PC-3 (cell line): ENCODE measurements at places on chromosomes 4 and X. TPM values are rescaled to one million over a fixed set of nuclear protein-coding genes. Genes with fewer than 3 reads are reported as not detected.

DNA sequence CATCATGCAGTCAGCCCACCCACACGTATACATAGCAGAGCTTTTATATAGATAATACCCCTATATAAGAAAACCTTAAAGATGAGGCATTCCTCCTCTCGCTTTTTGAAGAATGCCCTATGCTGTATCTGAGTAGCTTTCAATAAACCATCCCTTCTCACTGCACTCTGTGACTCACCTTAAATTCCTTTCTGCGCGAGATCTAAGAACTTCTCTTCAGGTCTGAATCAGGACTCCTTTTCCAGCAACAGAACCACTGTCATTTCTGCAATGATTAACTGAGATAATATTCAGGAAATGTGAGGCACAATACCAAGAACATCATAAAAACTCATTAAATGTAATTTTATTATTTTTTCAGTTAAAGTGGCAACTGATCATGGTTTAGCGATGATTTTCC is 76.4 kb upstream of the DCLK2 start:
- DNase-seq, result peak; percentile 24

GRCh38 chr4:35734381-35735098 is 509.8 kb downstream of the ARAP2 start:
- no peak for DNase-seq

Gene SMR3A
- not detected in 2 replicates for total RNA-seq

GRCh38 chr4:113495790-113496189 is 265.7 kb downstream of the CAMK2D start:
- no peak for DNase-seq

GRCh38 chr4:77451530-77451929 is 154.1 kb upstream of the CXCL13 start:
- peak; percentile 11 for DNase-seq

DNA sequence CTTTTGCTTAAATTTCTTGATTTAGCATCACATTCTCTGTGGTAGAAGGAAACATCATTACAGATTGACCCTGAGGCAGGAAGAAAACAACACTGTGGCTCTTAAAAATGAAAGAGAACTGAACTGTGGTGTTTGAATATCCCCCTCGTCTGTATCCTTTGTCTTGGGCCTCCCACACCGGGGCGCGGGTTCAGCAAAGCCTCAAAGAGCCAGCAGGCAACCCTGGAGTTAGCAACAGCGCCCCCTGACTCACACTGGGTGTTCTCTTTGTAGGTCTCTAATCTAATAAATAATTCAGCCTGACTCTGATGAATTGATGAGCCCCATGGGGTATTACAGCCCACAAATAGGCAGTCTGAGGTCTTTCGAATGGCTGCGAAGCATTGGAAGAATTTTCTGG is 46.1 kb upstream of the CTSO start:
- DNase-seq, result peak; percentile 10

GRCh38 chrX:41259516-41259915 is 74.4 kb upstream of the DDX3X start:
- no peak for DNase-seq

Gene IDUA
- 10.1 and 10.3 TPM in 2 replicates for total RNA-seq

Gene LINC00632
- 15.4 and 16.0 TPM in 2 replicates for total RNA-seq

GRCh38 chr4:6267573-6267972 is 2.1 kb upstream of the WFS1 start:
- no peak for DNase-seq

- no peak for DNase-seq
Measured at GRCh38 chr4:124596816-124597215, 115.7 kb downstream of the ANKRD50 start.

GRCh38 chr4:127364911-127365310 is 267.8 kb upstream of the INTU start:
- no peak for DNase-seq

GRCh38 chr4:67542076-67542475 is 3.2 kb downstream of the CENPC start:
- DNase-seq, result peak; percentile 73

DNA sequence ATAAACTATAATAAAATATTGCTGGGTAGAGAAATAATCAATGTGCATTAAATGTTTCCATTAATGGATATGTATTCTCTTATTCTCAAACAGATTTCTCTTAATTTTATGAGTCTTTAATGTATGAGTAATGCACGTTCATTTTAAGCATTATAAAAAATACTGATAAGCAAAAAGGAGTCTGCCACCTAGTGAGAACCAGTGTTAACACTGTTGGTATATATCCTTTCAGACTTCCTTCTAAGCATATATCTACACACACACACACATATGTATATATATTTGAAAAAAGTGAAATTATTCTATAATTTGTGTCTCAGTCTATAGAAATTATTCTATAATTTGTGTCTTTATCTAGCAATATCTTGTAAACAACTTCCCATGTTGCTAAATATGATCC is 49.9 kb upstream of the MTMR1 start:
- peak; percentile 42 for DNase-seq

DNA sequence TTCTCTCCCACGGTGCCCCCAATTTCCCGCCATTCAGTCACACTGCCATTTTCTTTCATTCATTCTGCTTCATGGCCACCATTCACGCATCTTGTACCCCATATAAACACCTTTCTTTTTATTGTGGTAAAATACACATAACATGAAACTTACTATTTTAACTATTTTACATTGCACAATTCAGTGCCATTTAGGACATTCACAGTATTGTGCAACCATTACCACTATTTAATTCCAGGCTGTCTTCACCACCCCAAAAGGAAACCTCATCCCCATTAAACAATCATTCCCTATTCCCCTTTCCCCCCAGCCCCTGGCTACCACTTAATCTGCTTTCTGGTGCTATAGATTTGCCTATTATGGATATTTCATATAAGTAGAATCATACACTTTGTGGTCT is 15.9 kb downstream of the SPACA5 start:
- DNase-seq, result no peak

GRCh38 chr4:136495076-136495475 is 1037.2 kb downstream of the PCDH18 start:
- DNase-seq, result no peak

DNA sequence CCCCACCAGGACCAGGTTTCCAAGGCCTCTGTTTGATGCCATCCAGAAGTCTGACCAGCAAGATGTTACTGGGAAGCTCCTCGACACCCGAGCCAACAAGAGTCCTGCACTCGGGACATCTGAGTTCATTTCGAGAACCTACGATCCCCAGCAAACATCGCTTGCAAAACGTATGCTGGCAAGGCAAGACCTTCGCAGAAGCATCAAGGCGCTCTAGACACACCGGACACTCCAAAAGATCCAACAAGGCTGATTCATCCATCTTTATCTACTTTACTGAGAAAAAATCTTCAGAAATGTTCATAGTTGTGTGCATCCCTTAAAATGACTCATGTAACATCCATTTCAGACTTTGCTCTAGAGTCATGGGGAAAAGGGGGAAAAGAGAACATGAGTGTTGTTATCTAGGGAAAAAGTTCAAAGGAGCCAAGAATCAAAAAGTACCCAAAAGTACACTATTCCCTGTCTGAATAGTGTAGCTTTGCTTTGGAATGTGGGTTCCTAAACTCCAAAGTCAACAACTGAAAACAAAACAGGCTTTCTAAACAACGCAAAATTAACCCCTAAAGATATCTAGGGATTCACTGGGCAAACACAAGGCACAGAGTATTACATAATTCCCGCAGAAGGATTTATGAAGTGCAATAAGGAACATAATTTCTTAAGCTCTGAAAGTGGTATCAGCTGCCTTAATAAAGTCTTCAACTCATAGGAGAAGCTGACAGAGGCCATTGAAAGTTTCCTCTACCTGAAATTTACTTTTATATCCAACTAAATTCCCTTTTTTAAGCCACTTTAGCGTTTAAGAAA is 1.6 kb downstream of the SH3RF1 start:
- peak; percentile 74 for DNase-seq

- DNase-seq, result no peak
Measured at GRCh38 chr4:181835348-181835747, 407.9 kb upstream of the TENM3 start.

DNA sequence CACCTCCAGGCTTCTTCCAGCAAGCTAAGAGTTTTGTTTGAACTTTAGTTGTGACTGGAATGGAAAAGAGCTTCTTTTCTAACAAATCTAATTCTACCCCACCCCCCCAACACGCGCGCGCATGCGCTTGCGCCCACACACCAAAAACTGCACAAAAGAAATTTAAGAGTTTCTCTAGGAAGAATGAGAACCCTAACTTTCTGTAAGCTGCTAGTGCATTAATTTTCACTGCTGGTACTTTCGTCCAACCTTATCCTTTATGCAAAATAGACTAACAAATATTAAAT is 9.0 kb upstream of the INTU start:
- no peak for DNase-seq

GRCh38 chrX:114717921-114718320 is 134.0 kb downstream of the HTR2C start:
- DNase-seq, result no peak

DNA sequence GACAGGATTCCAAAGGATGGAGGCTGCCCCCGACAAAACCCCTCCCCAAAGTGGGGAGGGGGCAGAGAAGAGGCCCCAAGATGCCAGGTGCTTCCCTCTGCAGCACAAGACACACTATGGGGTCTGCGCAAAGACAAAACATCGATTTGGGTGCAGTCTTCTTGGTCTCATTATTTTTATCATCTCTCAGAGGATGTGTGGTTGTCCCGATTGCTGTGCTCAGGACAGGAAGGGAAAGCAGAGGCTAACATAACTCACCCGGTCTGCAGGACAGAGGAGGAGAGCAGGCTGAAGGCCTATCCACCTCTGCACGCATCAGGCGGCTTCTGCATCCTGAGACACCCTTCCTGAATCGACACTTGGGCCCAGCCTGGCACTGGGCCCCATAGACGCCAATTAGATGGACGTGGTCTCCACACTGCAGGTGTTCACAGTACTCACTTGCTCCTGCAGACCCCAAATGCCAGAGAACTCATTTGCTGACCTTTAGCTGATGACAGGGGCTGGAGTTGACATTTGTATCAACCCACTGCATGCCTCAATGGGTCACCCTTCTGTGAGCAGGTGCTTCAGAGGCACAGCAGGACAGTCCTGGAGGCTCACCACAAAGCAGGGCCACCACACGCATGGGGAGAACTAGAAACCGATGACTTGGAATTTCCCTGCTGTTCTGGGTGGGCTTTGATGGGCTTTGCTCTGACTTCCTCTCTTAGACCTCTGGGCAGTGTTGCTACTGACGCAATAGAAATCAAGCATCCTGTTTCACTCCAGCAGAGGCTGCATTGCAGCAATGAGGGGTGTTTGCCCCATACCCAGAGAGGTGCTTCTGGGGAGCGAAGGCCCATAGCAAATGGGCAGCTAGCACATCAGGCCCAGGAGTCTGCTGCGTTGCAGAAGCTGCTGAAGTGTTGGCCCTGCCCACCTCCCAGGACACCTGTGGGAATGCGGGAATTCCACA is 96.3 kb upstream of the ENPP6 start:
- no peak for DNase-seq

Gene ANAPC10
- total RNA-seq, result 26.0 and 33.1 TPM in 2 replicates

DNA sequence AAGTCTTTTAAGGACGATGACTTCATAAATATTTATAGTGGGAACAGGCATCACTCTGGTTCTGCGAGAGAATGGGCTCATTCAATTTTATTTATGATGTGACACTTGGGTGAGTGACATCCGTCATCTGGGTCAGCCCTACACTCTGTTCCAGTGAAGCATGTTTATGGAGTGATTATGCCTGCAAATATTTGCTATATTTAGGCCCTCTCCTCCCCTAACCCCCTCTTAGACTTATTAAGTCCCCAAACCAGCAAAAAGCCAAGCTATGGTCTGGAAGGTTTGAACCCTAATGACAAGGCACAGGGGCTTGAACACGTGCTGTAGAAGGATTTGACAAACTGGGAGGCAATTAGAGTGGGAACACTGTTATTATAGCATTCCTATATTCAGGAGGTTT is 55.9 kb downstream of the C4orf51 start:
- peak; percentile 42 for DNase-seq

DNA sequence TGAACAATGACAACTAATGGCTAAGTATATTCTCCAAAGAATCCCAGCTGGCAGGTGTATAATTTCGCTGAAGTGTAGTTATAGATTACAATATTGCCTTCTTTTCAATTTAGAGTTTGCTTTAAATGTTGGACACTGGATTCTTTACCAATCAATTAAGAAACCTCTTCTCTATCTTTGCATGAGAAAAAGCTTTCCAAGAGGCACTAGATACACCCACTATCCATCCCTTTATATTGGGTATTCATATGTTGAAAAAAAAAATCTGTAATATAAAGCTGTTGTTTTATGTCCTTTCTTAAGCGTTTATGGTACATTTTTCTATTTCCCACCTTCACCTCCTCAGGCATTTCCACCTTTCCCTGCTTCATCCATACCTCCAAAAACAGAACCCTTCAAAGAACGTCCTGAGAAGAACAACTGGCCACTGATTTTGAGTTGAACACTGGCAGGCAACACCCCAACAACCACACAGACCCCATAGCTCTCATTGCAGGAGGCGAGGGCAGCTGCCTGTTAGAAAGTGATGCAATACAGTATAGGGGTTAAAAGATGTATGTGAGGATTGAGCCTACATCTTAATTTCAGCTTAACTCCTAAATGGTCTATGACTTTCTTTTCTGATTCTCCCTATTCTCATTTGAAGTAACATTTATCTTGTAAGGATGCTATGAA is 11.8 kb downstream of the ADH6 start:
- no peak for DNase-seq

- DNase-seq, result peak; percentile 11
Measured at GRCh38 chrX:17527135-17527701, 152.2 kb downstream of the NHS start.

Gene EOLA2
- 35.7 and 49.8 TPM in 2 replicates for total RNA-seq

DNA sequence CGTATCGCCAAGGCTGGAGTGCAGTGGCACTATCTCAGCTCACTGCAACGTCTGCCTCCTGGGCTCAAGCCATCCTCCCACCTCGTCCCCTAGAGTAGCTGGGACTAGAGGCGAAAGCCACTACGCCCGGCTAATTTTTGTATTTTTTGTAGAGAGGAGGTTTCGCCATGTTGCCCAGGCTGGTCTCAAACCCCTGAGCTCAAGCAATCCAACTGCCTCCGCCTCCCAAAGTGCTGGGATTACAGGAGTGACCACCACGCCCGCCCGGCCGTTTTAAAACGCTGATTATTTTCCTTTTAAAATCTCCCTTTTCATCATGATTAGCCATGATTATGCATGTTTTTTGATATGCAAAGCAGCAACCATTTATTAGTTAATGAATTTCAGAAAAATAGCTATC is 2.2 kb downstream of the N4BP2 start:
- no peak for DNase-seq

Gene ASB5
- not detected in 2 replicates for total RNA-seq

GRCh38 chr4:60865273-60865672 is 334.9 kb upstream of the ADGRL3 start:
- peak; percentile 53 for DNase-seq

Gene DKC1
- total RNA-seq, result 89.2 and 115 TPM in 2 replicates

GRCh38 chr4:149707862-149708261 is 107.8 kb downstream of the IQCM start:
- DNase-seq, result no peak

- no peak for DNase-seq
Measured at GRCh38 chrX:10741003-10741402, 120.6 kb upstream of the MID1 start.
